ENCODE measurements at places on chromosomes 12 and 14. TPM values are rescaled to one million over a fixed set of nuclear protein-coding genes. Genes with fewer than 3 reads are reported as not detected.

The PZP gene
- total RNA-seq = 1.6 TPM

The MIPOL1 gene
- 16.2 TPM for total RNA-seq

The GARIN6 gene
- total RNA-seq = not detected

The CFAP54 gene
- total RNA-seq = 8.5 TPM

The NUAK1 gene
- total RNA-seq = 10.7 TPM

The MANSC4 gene
- total RNA-seq = 0.29 TPM

The PLA2G1B gene
- not detected for total RNA-seq

The MAP1LC3B2 gene
- total RNA-seq = 0.29 TPM

The C1S gene
- total RNA-seq = 87.9 TPM

The TAS2R14 gene
- 8.2 TPM for total RNA-seq

The ST8SIA1 gene
- total RNA-seq = 10.3 TPM

The ZC3H14 gene
- total RNA-seq = 66.9 TPM

The DHRS2 gene
- 90.6 TPM for total RNA-seq

The NRXN3 gene
- 4.2 TPM for total RNA-seq

The ASB2 gene
- 14.4 TPM for total RNA-seq

The AGAP2 gene
- total RNA-seq = 2.9 TPM

The TSPAN19 gene
- 0.41 TPM for total RNA-seq

The PLEKHH1 gene
- 18.6 TPM for total RNA-seq

The SERPINA10 gene
- 0.06 TPM for total RNA-seq

The C12orf54 gene
- not detected for total RNA-seq

The TMEM132C gene
- total RNA-seq = 5.1 TPM

The GLT8D2 gene
- total RNA-seq = 15.2 TPM

The RNU4-1 gene
- total RNA-seq = under 0.01 TPM

The SOAT2 gene
- total RNA-seq = 0.41 TPM

The GALNT8 gene
- total RNA-seq = 3.4 TPM

The SLC24A4 gene
- total RNA-seq = 0.70 TPM

The GALNT9 gene
- total RNA-seq = 12.0 TPM

The OR8S1 gene
- not detected for total RNA-seq

The ZBTB39 gene
- total RNA-seq = 8.9 TPM

The LRRK2 gene
- 42.7 TPM for total RNA-seq

The BHLHE41 gene
- 1.8 TPM for total RNA-seq

The ADCY6 gene
- 75.3 TPM for total RNA-seq

The PLEKHG7 gene
- total RNA-seq = 0.58 TPM

The RBP5 gene
- 17.7 TPM for total RNA-seq

The NFE2 gene
- 6.6 TPM for total RNA-seq

The SLC7A8 gene
- 50.2 TPM for total RNA-seq

The OLR1 gene
- 3.0 TPM for total RNA-seq

The PLEKHD1 gene
- 4.3 TPM for total RNA-seq

The ANO2 gene
- total RNA-seq = 4.9 TPM

The ZNF140 gene
- total RNA-seq = 23.3 TPM

The TMEM229B gene
- total RNA-seq = 2.5 TPM

The BIN2 gene
- total RNA-seq = 4.3 TPM

The FGF23 gene
- total RNA-seq = 0.06 TPM

The KRT78 gene
- not detected for total RNA-seq

The TAS2R42 gene
- not detected for total RNA-seq

The MMP17 gene
- total RNA-seq = 1.9 TPM
